Activated naive CD8-positive, alpha-beta T cell treated with anti-CD3 and anti-CD28 coated beads for 36 hours (primary cell): ENCODE measurements at places on chromosomes 16 and 17. TPM values are rescaled to one million over a fixed set of nuclear protein-coding genes. Genes with fewer than 3 reads are reported as not detected.
A peak's percentile ranks its signal among the peaks of the same experiment; 100 is the strongest.

GRCh38 chr17:35142467-35142796 lies 329 bp upstream of the NLE1 start:
- peaks cover 24% of the 10 kb centered on the region for H3K36me3 ChIP-seq
- DNase-seq = no peak

The MYH8 gene
- total RNA-seq = not detected

DNA sequence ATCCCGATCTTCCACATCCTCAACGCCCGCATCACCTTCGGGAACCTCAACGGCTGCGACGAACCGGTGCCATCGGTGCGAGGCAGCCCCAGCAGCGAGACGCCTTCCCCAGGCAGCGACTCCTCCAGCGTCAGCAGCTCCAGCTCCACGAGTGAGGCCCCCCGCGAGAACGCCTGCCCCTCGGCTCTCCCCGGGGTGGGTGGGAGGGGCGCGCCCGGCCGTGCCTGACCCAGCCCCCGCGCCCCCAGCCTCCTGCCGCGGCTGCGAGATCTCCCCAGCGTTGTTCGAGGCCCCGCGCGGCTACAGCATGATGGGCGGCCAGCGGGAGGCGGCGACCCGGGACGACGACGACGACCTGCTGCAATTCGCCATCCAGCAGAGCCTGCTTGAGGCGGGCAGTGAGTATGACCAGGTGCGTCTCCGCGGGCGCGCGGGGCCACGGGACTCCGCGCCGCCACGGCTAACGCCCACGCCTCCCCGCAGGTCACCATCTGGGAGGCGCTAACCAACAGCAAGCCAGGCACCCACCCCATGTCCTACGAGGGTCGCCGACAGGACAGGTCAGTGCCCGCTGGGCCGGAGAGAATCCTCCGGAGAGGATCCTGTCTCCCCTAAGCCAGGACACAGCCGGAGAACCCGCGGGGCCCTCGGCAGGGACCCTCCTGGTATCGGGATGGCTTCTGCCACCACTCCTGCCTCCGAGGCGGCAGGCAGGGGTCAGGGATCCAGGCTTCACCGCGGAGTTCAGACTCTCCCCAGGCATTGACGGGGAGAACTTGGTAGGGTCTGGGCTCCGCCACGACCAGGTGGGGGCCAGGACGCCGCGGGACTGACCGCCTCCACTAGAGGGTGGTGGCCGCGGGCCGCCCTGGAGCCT lies 10.1 kb downstream of the CORO6 start:
- no peak overlapping the region for H3K27ac ChIP-seq
- peaks cover 2% of the 10 kb centered on the region for H3K36me3 ChIP-seq
- H3K4me1 ChIP-seq = peaks cover 29% of the 10 kb centered on the region
- H3K27me3 ChIP-seq = no peaks in the 10 kb centered on the region
- peak overlapping the region; percentile 29 for H3K4me3 ChIP-seq

DNA sequence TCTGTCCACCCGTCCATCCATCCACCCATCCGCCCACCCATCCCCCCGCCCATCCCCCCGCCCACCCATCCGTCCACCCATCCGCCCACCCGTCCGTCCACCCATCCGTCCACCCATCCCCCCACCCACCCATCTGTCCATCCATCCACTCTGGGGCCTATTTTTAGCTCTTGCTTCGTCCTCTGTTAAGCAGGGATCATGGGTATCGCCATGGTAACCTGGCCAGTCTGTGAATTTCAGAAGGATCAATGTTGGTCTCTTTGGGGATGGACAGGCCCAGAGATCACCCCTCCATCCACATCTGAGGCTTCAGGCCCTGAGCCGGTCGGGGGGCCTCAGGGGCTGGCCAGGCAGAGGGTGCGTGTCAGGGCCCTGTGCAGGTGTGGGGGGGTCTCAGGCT lies 15.2 kb upstream of the DPEP1 start:
- no peak overlapping the region for H3K4me3 ChIP-seq
- H3K36me3 ChIP-seq = no peaks in the 10 kb centered on the region
- H3K27ac ChIP-seq = no peak overlapping the region
- peaks cover 13% of the 10 kb centered on the region for H3K4me1 ChIP-seq
- H3K27me3 ChIP-seq = no peaks in the 10 kb centered on the region

- peak; percentile 24 for DNase-seq
- no peaks in the 10 kb centered on the region for H3K27me3 ChIP-seq
- H3K27ac ChIP-seq = peak overlapping the region; percentile 39
- no peak overlapping the region for H3K4me3 ChIP-seq
- H3K36me3 ChIP-seq = no peaks in the 10 kb centered on the region
Observed at GRCh38 chr17:29143894-29144293, 36.3 kb downstream of the MYO18A start.

The FBXW10 gene
- total RNA-seq = not detected
